H4 (cell line): ENCODE measurements at places on chromosomes 3 and 15.

DNA sequence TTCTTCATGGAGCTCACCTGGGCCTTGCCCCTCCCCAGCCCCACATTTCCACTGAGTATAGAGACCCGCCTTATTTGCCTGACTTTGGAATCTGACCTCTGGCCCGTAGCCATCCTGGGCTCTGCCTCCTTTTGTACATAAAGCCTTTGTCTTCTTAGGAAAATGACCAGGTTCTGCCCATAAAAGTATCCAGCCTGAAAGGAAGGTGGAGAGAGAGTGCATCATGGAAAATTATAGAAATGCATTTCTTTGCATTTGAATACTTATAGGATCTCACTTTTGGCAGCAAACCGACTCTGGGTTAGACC lies 3.6 kb upstream of the SH2D7 start:
- DNase-seq: no peak

DNA sequence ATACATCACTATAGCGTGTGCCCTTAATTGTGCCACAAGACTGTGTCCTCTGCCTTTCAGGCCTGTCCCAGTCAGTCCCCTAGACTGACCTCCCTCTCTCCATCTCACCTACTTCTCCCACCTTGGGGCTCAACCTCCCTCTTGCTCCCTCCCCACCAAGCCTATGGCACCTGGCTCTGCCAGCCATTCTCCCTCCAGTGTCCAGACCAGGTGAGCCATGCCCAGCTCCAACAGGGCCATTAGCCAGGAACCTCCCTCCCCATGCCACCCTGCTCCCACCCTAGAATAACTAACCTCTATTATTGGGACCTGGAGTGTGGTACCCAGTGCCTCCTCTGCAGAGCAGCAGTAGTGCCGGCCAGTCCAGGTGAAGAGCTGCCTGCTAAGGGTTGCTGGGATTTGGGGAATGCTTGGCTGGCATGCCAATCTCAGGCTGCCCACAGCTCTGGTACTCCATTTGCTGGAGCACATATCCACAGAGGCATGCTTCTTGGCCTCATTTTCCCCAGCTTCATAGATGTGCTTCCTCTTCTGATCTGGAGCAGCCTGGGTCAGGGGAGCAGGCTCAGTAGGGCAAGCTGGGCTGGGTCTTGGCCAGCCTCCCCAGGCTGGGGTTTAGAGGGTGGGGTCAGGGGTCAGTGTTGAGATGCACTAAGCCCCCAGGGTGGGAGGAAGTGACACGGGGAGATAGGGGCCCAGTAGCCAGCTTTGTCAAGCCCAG lies 38.8 kb downstream of the SAXO2 start:
- DNase-seq: no peak

- peak; percentile 99 for DNase-seq
Measured at GRCh38 chr3:149180057-149180573, 41.5 kb downstream of the CP start.

- DNase-seq: no peak
Measured at GRCh38 chr3:186098740-186099139, 10.1 kb downstream of the ETV5 start.

GRCh38 chr3:45191424-45191823 lies 34.7 kb downstream of the TMEM158 start:
- DNase-seq: no peak

- no peak for DNase-seq
Measured at GRCh38 chr3:73385568-73385967, 239.2 kb downstream of the PDZRN3 start.

GRCh38 chr3:173676094-173676493 lies 278.6 kb downstream of the NLGN1 start:
- no peak for DNase-seq

GRCh38 chr3:172749230-172749965 lies 1.1 kb upstream of the ECT2 start:
- peak; percentile 72 for DNase-seq

DNA sequence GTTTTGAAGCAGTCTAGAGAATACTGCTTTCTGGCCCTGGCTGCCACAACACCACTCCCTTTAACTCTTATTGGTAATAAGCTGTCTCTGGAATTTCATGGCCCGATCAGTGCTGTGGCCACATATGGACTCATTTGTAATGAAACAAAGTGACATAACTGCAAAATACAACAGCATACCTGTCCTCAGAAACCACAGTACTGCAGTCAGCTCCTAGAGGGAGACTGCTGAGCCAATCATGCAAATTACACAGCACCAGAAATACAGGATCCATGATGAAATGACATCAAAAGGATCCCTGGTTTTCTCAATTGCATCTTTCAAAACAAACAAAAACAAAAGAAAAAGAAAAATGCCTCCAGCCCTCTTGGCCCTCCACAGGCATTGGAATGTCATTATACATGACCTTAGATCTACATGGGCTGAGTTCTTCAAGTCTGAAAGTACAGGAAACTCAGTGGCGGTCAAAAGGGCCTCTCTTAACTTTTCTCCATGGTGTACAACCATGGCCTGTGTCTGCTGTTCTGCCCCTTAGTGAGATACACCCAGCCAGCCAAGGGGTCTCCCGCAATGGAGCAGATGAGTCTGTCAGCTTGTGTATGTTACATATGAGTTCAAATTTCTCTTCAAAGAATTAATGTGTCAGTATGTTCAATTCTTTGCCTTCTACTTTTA lies 24.9 kb upstream of the KBTBD12 start:
- no peak for DNase-seq

GRCh38 chr15:41856716-41857115 lies 18.1 kb downstream of the PLA2G4B start:
- DNase-seq: no peak

GRCh38 chr15:30997270-30997669 lies 5.8 kb upstream of the MTMR10 start:
- DNase-seq: no peak

GRCh38 chr15:63238171-63238570 lies 39.2 kb upstream of the APH1B start:
- DNase-seq: no peak

GRCh38 chr3:62607287-62608029 lies 234.1 kb upstream of the FEZF2 start:
- peak; percentile 84 for DNase-seq

GRCh38 chr3:18611991-18612390 lies 186.9 kb upstream of the SATB1 start:
- DNase-seq: no peak

- DNase-seq: no peak
Measured at GRCh38 chr3:15606434-15606891, 4.9 kb downstream of the BTD start.

GRCh38 chr3:72427624-72428023 lies 420.6 kb downstream of the SHQ1 start:
- no peak for DNase-seq

- no peak for DNase-seq
Measured at GRCh38 chr15:98513428-98513986, 134.8 kb upstream of the IGF1R start.

DNA sequence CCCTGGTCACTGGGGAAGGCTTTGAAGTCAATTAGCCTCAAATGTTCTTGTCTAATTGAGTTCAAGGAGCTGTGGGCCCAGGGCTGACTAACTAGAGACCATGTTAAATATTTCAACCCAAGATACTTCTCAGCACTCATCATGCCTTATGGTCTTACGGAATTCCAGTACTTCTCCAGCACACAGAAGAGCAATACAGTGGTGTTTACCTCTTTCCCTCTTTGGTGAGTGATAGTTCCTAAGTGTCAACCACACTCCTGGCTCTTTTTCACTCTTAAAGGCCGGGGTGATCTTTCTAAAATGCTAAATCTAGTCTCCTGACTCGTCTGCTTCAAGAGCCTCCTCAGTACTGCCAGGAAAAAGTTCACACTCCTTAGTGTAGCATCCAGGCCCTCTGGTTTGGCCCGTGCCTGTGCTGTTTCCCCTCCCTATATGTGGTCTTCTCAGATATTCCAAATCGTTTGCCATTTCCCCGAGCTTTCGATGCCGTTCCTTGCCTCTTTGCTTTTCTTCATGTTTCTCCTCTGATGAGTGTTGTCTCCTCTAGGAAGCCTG lies 4.7 kb downstream of the MYZAP start:
- no peak for DNase-seq

DNA sequence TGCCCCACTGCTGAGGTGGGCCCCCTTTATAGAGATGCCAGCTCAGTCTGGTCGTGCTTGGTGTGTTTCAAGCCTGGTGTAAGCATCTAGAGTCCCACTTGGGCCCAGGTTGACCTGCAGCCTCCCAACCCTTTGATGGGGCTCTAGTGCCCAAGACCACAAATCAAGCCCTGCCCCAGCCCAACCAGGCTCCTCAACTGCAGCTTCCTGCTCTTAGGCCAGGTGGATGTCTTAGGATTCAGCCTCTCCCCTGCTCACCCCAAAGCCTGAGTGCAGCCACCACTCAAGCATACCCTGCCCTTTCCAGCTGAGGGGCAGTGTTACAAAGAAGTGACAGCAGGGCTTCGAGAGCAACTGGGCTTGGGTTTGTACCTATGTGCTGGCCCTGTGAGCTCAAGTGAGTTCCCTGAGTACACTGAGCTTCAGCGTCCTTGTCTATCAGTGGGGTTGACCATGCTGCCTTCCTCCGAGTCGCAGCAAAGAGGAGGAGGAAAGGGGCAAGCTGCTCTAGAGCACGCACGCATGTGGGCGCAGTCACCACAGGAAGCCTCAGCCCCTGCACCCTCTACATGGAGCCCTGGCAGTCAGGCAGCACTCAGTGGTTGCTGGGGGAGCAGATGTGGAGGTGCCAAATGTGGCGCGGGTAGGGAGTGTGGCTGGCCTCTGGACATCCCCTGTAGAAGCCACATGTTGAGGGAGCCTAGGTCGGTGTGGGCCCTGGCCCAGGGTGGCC lies 120.7 kb downstream of the EEFSEC start:
- no peak for DNase-seq

GRCh38 chr3:126780666-126781065 lies 76.6 kb downstream of the CHCHD6 start:
- DNase-seq: no peak

DNA sequence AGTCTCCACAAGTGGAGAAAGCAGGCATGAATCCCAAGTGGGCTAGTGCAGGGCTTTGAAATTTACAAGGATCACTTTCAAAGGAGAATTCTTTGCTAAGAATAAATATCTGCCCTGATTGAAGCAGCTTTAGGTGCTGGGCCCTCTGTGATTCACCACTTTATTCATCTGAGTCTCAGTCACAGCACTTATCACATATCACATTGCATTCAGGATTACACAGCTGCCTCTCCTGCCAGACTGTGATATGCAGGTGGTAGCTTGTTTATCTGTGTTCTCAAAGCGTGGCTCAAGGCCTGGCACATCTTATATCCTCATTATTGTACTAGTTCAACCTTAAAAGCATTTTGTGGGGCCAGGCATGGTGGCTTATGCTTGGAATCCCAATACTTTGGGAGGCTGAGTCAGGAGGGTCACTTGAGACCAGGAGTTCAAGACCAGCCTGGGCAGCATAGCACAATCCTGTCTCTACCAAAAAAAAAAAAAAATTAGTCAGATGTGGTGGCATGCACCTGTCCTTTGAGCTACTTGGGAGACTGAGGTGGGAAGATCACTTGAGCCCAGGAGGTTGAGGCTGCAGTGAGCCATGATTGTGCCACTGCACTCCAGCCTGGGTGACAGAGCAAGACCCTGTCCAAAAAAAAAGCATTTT lies 156.9 kb upstream of the EIF1B start:
- DNase-seq: no peak

GRCh38 chr3:177610262-177610661 lies 413.0 kb upstream of the TBL1XR1 start:
- DNase-seq: no peak

DNA sequence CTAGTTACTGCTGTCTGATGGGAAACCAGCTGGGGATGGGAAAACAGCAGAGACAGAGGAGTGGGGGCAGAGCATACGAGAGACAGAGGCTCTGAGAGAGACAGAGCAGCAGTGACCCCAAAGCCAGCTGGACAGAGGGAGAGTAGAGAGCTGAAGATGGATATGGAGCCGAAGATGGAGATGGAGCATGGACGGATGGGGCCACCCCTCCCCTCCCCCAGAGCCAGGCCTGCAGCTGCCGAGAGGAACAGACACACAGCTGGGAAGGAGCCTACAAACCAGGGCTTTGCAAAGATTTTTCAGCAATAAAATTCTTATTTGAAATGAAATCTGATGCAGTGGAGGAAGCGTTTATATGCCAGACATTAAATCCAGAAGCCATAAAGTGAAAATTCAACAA lies 167.6 kb upstream of the LINGO1 start:
- no peak for DNase-seq

DNA sequence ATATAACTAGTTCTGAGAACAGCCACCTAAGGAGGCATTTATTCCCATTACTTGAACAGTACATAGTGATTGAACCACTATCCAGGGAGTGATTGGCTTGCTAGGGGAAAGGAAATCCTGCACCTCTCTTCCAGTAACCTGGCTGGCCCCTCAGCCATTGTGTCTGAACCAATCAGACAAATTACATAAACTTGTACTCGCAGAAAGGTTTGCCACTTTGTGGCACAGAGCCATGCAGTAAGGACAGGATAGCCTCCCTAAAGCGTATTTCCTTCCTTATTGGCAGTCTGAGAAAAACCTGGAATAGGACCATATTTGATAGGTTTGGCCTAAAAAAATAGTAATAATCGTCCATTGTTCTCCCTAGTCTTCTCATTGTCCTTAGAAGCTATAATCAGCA lies 19.0 kb downstream of the CMSS1 start:
- DNase-seq: no peak

DNA sequence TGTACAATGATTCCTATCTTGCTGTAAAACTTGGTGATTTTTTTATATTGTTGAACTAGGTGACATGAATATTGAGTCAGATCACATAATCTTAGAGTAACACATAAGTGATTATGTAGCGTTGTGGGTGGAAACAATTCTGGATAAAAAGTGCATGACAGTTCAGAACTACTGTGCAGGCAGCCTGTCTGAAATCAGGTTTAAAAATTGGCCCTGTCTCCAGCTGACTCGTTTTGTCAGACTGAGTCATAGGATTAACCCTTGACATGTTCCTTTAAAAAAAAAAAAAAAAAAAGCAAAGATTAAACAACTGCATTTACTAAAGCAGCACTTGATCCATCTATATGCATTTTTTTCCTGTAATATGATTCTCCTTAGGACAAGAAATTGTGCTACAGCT lies 160.0 kb upstream of the CGNL1 start:
- peak; percentile 58 for DNase-seq

DNA sequence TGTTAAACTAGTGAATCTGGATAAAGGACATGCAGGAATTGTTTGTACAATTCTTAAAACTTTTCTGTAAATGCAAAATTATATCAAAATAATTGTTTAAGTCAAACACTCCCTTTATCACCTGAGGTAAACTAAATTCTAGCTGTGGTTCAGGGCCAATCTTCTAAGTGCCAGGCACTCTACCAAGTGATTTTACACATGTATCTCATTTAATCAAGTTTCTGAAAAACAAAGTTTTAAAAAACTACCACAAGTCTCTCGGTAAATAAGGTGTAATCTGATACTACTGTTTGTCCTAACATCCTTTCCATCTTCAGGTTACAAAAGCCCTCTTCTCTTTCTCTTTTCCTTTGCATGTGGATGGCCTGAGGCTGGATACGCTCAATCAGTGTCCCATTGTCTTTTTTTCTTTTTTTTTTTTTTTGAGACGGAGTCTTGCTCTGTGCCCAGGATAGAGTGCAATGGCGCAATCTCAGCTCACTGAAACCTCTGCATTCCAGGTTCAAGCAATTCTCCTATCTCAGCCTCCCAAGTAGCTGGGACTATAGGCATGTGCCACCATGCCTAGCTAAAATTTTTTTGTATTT lies 19.3 kb downstream of the IFT80 start:
- DNase-seq: no peak
